ENCODE measurements at places on chromosomes 4 and X.
A peak's percentile ranks its signal among the peaks of the same experiment; 100 is the strongest.

GRCh38 chr4:53863736-53864365, 200.6 kb downstream of the CHIC2 start:
- DNase-seq, result no peak

GRCh38 chr4:70749313-70749712, 27.5 kb downstream of the RUFY3 start:
- no peak for DNase-seq

DNA sequence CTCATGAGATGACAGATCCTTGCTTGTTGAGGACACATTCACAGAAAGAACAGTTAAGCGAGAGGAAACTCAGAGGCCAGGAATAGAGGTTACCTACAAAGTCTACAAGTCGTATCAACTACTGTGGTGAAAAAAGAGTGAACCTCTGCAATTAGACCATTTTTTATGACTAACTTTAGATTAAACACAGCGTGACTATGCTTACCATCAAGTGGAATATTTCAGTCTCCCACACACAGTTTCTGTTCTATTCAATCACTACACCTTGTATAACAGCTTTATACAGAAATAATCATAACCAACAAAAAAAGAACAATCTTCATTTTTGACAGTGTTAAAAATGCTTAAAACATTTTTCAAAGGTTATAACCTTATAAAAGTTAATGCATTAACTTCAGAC, 46.6 kb downstream of the ADAMTS3 start:
- DNase-seq, result no peak

DNA sequence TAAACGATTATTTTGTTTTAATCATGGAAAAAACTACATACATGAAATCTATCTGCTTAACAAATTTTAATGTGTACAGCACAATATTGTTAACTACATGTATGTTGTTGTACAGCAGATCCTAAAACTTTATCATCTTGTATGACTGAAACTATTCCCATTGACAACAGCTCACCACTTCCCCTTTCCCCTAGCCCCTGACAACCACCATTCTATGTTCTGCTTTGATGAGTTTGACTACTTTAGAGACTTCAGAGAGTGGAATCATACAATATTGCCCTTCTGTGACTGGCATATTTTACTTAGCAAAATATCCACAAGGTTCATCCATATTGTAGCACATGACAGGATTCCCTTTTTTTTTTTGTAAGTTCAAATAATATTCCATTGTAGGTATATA, 185.9 kb downstream of the CFAP299 start:
- no peak for DNase-seq

- DNase-seq, result no peak
Measured at GRCh38 chrX:124719060-124719459, 372.7 kb downstream of the SH2D1A start.

DNA sequence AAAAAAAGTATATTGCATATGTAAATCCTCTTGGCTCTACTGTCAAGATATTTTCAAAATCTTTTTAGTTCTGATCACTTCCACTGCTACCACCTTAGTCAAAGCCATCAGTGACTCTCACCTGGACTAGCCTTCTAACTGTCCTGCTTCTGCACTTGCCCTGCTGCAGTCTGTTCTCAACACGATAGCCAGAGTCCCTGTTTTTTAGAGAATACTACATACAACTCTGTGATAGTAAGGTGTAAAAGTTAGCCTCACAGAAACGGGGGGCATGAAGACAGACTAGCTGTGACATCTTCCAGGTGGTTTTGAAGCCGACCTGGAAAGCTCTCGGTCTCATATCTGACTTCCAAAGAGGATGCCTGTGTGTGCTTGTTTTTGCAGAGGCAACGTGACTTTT, 24.7 kb downstream of the EIF2S3 start:
- DNase-seq, result no peak

DNA sequence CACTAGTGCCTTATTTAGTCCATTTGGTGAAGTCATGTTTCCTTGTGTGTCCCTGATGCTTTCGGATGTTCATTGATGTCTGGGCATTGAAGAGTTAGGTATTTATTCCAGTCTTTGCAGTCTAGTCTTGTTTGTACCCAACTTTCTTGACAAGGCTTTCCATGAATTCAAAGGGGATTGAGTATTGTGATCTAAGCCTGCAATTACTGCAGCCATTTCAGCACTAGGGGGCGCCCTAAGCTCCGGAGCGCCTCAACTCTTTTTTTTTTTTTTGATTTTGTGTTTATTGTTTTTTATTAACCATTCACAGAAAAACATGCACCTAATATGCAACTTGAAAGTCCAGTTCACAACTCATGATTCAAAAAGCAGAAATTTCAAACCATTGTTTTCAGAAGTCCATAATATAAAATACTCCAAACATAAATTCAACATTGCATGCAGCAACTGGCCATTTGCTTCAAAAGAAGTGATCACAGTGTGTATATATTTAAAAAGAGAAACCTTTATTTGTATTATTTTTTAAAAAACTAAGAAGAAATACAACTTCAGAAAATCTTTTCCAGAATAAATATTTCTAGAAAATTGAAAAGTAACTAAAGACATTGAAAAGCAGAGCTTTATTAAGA, 59.2 kb downstream of the PTPN13 start:
- no peak for DNase-seq

DNA sequence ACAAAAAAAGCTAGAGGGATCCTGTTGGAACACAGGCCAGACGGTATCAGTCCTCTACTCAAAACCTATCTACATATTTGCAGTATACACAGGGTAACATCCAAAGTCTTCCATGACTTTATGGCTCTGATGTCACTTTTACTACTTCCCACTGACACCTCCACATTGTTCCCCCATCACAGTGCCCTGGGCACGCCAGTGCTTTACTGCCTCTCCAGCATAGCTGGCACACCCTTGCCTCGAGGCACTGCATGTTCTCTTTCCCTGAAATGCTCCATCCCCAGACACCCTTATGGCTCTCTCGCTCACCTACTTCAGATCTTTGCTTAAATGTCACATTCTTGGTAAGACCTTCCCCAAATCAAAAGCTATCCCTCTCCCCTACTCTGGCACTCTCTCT, 6.3 kb upstream of the ATP10D start:
- no peak for DNase-seq

DNA sequence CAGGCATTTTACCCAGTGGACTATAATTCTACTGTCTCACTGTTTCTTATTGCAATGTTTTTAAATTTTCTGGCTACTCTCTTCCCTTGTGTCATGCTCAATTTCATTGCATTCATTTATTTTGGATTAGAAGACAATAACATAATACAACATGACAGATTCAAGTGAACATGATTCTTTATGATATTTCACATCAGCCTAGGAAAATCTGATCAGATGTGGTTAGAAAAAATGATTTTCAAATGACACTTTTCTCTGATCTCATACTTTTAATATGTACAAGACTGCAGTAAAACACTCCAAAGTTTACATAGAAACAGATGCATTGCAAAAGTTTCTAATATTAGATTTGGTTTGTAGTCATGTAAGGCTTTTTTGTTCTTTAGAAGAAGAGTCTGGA, 586.0 kb downstream of the ACTRT1 start:
- DNase-seq, result no peak

DNA sequence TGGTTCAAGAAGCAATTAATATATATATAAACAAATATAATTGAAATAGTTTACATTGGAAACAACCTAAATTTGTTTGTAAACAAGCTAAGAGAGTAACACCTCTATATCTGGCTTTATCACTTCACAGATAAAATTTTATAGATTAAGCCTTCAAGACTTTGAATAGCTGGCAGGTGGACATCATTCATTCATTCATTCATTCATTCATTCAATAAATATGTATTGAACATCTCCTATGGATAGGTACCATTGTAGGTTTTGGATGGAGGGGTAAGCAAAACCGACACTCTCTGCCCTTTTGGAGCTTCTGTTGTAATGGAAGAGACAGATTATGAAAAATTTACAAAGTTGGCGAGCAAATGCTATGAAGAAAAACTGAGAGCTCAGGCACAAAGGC, 35.2 kb downstream of the GUCY1A1 start:
- no peak for DNase-seq

DNA sequence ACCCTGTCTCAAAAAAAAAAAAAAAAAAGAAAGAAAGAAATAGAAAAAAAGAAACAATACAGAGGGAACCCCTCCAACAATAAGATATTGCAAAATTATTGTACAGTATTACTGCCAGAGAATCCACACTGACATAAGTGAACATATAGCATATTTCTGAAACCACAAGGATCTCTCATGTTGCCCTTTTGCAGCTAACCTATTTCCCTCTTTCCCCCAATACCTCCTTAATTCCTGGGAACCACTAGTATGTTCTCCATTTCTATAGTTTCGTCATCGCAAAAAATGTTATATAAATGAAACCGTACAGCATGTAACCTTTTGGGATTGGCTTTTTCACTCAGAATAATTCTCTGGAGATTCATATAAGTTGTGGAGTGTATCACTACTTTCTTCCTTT, 20.0 kb upstream of the BMP2K start:
- no peak for DNase-seq

DNA sequence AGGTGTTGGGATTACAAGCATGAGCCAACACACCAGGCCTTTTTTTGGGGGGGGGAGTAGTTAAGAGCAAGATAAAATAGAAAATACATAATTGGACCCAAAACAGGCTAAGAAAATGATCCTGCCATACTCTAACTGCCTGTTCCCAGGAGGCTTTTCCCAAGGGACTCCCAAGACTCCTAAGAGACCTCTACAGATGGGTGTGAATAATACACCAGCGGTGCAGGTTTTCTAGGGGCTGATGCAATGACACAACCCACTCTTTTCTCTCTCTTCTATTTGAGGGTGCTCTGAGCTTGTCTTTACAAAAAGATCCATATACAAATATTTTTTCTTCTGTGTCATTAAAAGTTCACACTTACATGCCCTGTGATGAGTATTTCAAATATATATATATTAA, 116.9 kb downstream of the RASL11B start:
- DNase-seq, result no peak

GRCh38 chr4:74282926-74283325, 25.3 kb upstream of the EPGN start:
- DNase-seq, result no peak

GRCh38 chrX:100350704-100351489, 59.2 kb downstream of the PCDH19 start:
- DNase-seq, result no peak

- peak; percentile 78 for DNase-seq
Measured at GRCh38 chrX:118976599-118977340, 2.4 kb downstream of the LONRF3 start.

DNA sequence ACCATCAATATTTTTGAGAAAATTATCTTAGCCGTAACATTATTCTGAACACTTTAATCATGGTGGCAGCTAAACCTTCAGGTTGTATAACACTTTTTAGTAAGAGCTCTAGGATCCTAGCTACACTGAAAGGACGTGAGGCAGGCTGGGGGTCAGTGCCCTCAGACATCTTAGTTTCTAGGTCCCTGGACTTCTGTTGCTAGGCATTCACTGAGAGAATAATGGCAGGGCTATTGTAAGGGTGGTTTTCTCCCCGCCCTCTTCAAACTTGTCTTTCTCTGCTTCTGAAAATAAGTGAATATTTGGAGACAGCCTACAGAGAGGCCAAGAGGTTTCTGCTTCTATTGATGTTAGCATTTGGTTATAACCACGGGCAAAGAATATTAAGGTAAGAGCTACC, 15.4 kb upstream of the MMRN1 start:
- no peak for DNase-seq

- DNase-seq, result no peak
Measured at GRCh38 chrX:115233497-115234455, at the start of gene LRCH2. Gene LRCH2 (minus strand): TSS chrX:115234096. CDS start chrX:115234041, 55 bp downstream.

DNA sequence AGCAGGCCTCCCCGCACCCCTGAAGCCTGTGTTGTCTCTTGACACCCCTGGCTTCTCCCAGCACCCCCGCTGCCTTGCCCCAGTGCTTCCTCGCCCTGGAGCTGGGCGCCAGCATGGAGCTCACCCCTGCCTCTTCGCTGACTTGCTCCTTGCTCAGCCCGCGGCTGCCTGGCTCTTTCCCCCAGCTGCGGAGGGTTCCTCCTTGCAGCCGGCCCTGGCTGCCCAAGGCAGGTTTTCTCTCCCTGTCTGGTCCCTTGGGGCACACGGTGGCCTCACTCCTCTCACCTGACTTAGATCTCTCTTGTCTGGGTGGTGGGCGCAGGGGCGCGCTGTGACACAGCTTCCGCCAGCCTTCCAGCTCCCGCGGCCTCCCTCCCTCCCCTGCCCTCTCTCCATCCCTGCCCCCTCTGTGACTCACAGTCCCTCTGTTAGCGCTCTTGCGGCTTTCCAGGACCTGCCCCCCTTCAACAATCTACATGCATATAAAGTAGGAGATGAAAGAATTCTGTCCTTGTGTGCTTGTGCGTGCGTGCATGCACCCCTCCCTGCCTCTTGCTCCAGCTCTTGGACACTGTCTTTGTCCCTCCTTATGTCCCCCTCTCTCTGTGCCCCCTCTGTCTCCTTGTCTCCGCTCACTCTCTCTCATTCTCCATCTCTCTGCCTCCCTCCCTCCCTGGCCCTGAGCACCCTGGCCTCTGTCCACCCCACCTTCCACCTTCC, 2.2 kb downstream of the PLXNB3 start:
- no peak for DNase-seq

DNA sequence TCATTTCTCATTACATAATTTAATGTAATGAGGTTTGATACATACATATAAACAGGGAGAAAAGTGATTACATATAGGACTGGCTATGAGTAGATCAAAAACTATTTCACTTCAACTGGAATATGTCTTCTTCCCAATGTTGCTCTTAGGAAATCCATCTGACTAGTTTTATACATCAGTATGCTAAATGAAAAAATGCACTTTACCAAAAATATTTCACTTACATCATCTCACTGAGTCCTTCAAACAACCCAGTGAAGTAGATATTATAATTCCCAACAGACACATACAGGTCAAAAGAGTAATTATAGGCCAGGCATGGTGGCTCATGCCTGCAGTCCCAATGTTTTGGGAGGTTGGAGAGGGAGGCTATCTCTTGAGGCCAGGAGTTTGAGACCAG, 215.9 kb downstream of the MID1 start:
- no peak for DNase-seq

- DNase-seq, result no peak
Measured at GRCh38 chr4:139674875-139675550, 9.4 kb downstream of the MGST2 start.

DNA sequence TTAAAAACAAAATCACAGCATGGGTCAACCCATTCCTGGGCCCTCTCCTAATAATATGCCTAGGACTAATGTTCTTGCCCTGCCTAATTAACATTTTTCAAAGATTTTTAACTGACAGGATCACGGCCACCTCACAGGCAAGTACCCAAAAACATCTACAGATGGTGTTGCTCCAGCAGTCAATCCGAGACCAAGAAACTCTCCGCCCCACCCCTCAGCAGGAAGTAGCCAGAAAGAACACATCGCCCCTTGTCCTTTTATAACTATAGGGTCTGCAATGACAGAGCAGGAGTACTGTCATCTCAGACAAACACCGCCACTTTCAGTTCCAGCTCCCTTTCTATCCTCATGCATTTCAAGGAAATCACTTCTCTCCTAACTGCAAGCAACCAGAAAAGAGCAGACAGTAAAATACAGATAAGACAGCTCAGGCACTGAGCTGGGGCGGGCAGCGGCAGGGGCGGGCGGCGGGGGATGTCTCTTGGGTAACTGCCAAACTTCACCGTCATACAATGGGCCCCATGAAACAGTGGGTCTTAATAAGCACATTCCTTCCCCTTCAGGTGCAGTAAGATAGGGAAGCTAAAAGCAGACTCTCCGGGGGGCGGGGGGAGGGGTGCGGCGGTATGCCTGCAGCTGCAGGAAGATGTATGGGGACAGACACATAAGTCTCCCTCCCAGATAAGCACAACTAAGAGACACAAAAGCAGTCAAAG, 67.4 kb downstream of the ZNF182 start:
- no peak for DNase-seq
